ENCODE measurements at places on chromosomes 1 and 21.

GRCh38 chr1:10687251-10687651 is 109.2 kb downstream of the CASZ1 start:
- DNase-seq: no peak

GRCh38 chr1:91613595-91613994 is 112.9 kb downstream of the CDC7 start:
- DNase-seq: no peak

DNA sequence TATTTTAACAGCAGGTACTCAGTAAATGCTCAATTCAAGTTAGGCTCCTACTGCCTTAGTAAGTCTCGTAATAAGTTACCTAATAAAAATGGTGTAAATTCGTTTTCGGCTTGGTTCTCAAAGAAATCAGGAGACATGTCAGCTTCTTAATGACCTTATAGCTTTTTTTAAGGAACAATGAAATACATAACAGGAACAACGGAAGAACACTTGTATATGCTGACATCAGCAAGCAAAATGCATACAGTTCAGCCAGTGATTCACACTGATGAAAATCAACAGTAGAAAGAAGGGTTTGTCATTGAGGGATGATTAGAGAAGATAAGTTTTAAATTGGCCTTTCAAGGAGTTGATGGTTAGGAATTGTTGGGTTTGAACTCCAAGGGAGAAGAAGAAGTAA is 13.3 kb downstream of the RPTN start:
- DNase-seq: no peak

- DNase-seq: no peak
Measured at GRCh38 chr1:112998592-112999235, 42.7 kb upstream of the SLC16A1 start.

DNA sequence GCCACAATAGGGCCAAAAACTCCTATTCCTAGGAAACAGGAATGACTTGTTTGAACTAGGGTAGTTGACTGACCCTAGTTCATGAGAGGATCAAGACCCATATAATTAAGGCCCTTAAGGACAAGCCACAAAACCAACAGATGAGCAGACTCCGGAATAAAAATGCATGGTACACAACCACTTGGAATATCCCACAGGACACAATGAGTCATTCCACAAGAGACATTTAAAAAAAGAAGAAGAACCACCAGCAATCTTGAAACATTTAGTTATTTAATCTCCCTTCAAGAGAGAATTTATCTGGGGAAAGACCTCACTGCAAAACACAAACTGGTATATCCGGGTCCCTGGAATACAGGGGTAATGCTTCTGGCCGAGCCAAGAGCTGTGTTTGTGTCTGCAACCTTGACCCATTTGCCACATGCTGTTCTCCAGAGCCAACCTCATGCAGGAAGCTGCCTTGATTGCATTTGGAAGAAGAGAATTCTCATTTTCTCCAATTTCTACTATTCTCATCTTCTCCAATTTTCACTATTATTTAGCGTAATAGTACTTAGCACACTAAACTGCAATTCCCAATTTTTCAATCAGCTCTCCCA is 135.5 kb downstream of the TGFBR3 start:
- no peak for DNase-seq

- no peak for DNase-seq
Measured at GRCh38 chr1:37661401-37661800, 26.7 kb upstream of the RSPO1 start.

DNA sequence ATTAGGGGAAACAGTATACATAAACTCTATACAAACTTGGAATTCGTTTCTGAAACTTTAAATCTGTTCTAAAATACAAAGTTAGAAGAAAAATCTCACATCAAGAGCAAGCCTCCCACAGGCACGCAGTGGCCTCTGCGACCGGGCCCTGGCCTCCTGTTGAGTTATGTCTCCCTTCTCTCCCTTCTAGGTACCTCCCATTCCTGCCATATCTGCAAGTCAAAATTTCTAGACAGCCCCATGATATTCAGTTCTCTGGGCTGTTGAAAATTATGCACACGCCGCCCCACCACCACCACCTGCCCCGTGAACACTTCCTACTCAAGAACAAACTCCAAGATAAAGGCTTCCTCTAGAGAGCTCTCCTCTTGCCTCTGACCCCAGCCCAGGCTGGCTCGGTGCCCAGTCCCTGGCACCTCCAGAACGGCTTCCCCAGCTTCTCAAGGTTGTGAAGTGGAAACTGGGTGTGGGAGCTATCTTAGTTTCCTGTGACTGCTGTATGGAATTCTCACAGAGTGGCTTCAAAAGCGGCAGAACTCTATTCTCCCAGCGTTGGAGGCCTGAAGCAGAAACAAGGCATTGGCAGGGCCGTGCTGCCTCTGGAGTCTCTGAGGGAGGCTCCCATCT is 37.7 kb upstream of the LRP8 start:
- DNase-seq: no peak

DNA sequence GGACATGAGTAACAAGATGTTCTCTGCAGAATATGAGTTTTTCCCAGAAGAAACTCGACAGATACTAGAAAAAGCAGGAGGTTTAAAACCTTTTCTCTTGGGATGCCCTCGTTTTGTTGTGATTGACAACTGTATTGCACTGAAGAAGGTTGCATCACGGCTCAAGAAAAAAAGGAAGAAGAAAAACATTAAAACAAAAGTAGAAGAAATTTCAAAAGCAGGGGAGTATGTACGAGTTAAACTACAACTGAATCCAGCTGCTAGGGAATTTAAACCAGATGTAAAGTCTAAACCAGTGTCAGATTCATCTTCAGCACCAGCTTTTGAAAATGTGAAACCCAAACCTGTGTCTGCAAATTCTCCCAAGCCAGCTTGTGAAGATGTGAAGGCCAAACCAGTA is 92.5 kb downstream of the TTC3 start:
- no peak for DNase-seq

DNA sequence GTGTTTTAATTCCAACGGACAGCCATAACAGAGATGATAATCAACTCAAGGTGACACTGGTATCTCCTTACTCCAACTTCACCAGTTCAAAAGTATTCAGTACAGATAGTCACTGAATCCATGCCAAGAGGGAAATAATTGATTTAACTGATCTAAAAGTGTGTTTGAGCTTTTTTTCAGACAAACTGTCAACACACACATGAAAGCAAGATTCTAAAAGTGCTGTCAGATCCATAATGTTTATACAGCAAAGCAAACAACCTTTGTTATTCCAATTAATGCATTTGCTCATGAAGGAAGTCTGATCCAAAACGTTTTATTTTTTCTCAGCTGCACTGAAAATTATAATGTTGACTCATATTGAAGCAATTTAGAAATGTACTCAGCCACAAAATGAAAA is 5.9 kb upstream of the PRKAA2 start:
- no peak for DNase-seq

DNA sequence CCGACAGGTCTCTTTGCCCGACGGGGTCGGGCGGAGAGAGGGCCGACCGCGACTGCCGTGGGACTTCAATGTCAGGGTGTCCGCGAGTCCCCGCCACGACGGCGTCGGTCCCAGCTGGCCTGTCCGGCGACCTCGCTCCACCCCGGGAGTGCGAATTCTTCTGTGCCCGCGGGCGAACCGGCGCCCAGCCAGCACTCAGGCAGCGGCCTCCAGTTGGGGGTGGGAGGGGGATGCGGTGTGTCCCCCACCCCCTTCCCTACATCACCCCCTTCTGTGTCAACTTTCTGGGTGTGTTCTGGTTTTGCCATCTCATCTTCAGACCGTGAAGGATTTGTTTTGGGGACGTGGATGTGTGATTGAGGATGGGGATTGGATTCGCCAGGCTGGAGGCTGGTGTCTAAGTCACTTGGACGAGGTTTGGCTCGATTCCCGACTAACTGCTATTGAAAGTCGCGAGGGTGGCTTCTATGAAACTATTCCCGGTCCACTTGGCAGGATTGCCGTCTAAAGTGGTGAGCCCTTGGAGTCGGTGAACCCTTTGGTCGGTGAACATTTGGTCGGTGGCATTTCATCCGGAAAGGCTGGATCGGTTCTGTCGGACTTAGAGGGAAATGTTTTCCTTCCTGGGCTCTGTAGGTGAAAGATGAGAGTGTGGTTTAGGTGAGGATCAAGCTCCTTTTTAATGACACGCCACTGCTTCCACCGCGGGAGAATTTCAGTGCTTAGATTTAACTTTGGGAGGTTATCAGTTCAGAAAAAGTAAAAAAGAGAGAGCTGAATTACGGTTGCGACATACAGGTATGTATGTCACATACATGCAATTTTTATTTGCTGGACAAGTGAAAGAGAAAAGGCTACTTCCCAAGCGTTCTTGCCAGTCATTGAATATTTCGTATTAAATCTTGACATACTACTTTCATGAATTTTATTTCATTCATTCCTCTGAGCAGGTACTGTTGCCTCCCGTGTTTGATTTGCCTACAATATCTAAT is 771 bp downstream of the ABCD3 start:
- DNase-seq: no peak

DNA sequence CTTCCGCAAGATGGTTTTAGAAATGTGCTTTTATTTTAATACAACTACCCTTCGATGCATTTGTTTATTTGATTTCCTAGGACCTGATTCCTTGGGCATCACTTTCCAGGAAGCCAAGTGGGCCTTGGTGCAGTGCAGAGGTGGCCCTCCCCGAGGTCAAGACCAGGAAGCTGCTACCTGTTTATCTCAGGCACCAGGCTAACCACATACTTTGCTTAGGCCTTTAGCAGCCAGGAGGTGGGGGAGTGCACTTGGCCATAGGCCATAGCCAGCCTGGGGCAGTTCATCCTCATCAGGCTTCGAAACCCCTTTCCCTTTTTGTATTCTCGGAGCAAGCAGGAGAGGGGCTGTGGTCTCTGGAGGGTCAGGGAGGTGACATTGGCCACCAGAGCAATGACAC is 45.4 kb downstream of the SMYD2 start:
- DNase-seq: no peak

GRCh38 chr1:159783724-159784123 is 3.0 kb downstream of the DUSP23 start:
- DNase-seq: no peak

- no peak for DNase-seq
Measured at GRCh38 chr1:12121212-12122003, 45.4 kb upstream of the TNFRSF1B start.

GRCh38 chr1:177091040-177091439 is 73.5 kb downstream of the ASTN1 start:
- DNase-seq: no peak

DNA sequence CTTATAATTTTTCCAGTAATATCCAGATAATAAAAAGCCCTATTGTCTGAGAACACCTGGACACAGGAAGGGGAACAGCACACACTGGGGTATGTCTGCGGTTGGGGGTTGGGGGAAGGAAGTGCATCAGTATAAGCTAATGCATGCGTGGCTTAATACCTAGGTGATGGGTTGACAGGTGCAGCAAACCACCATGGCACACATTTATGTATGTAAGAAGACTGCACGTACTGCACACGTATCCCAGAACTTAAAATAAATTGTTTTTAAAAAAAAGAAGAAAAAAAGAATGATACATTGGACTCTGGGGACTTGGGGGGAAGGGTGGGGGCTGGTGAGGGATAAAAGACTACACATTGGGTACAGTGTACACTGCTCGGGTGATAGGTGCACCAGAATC is 144.9 kb upstream of the C1orf174 start:
- no peak for DNase-seq

- DNase-seq: no peak
Measured at GRCh38 chr21:14690886-14691285, 144.8 kb upstream of the SAMSN1 start.

- DNase-seq: no peak
Measured at GRCh38 chr21:38911484-38912101, 105.9 kb downstream of the ETS2 start.

Data from NK-92 treated with Interleukin-12 subunit alpha and Interleukin-12 subunit beta, amount 100 ng/mL, for 24 hours (cell line).